Adipocyte (in vitro differentiated cells): ENCODE measurements at places on chromosomes 4 and X.

DNA sequence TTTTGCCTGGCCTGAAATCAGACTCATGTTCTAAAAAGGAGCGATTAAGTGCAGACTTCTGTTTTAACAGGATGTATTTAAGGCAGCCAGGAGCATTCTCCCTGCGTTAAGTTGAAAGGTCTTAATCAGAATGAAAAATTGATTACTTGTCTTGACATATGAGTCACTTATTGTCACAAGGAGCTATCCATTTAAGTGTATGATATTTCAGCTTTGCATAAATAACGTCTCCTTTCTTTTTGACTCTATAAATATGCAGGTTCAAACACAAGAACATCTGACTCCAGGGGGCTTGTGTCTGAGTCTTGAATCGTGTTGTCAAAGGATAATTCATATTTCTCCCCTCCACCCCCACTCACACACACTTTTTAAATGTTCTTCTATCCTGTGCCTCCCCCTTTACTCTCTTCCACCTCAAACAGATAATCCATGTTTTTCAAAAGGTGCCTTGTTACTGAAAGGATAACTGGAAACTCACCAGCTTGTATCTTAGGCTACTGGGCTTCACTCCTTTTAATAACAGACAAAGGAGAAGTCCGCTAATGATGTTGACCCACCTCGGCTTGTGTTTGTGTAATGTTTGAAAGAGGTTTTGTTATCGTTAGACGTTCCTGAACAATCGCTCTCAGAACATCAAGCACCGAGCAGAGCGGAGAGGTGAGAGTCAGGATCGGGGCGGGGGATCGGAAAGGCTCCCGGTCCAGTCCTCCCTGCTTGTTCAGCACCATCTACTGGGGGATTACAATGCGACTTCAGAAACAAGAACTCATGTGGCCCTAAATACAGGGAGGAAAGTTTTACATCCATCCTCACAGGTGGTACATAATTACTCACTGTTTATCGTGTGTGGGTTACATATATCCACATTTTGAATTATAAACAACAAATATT lies 107.5 kb upstream of the RPL34 start:
- peak; percentile 64 for DNase-seq

DNA sequence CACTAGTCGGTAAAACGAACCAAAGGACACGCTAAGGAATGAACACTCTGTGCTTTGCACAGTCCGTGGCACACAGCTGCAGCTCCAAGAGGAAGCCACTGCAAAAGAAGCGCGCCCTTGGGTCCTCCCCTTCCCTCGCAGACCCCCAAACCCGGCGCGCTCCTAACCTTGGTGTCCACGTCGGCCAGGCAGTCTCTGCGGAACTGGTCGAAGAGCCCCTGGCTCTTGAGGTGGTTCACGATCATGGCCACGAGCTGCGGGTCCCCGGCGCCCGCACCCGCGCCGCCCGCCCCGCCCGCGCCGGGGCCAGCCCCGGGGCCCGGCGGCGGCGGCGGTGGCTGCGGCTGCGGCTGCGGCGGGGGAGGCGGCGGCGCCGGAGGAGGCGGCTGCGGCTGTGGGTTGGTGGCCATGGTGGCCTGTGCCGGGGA lies 333 bp downstream of the BOD1L1 start:
- no peak for DNase-seq

- DNase-seq: no peak
Measured at GRCh38 chr4:114385195-114385985, 213.2 kb upstream of the UGT8 start.

GRCh38 chr4:182971702-182972101 lies 54.5 kb upstream of the DCTD start:
- no peak for DNase-seq

DNA sequence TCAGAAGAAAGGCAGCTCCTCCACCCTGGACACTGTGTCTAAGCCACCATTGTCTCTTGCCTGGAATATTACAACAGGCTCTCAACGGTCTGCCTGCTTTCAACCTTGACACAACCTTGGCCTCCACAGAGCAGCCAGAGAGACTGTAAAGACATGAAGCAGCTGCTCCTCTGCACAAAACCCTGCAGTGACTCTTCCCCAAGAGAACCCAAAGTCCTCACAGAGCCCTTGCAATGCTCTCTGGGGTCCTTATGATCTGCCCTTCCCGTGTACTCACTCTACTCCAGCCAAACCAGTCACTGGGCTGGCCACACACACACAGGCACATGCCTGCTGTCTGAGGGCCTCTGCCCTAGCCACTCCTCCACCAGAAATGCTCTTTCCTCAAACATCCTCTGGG lies 75.9 kb upstream of the CPEB2 start:
- DNase-seq: no peak

GRCh38 chr4:140637836-140638235 lies 69.1 kb upstream of the UCP1 start:
- peak; percentile 31 for DNase-seq

GRCh38 chrX:18899796-18900380 lies 84.0 kb downstream of the PHKA2 start:
- DNase-seq: peak; percentile 12

DNA sequence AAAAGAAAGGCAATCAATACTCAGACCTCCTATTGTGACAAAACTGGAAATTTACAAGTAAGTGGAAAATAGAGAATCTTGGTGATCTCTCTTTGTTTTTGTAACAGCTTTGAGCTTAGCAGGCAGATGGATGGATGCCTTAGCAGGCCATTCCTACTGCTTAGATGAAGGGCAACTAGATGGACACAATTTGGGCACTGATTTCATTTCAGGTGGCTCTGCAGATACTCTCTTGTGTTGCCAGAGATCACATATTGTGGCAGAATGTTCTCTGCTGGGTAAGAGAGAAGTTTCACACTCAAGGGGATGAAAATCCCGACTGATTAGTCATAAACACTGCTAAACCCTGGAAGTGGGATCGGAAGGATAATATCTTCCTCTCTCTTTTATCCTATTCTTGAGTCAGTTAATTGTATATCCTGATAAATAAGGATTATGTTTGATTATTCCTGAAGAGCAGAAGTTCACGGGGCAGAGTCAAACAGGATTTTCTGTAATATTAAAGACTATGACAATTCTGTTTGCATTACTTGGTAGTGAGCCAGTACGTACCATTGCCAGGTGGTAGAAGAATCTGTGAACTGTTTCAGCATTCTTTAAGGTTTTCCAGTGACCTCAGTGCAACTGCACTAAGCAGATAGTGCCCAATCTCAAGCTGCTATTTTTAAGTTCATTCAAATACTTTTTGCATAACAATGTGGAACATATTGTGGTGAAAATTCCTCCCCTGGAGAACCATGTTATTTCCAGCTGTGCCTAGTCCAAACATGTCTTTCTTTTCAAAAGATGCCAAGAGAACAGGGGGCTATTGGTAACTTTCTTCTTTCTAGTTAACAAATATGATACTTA lies 974.3 kb downstream of the FSTL5 start:
- no peak for DNase-seq

GRCh38 chr4:188023682-188024081 lies 28.1 kb downstream of the ZFP42 start:
- no peak for DNase-seq

GRCh38 chr4:66186095-66186494 lies 515.8 kb upstream of the EPHA5 start:
- no peak for DNase-seq

GRCh38 chr4:141871086-141871770 lies 234.8 kb downstream of the IL15 start:
- DNase-seq: peak; percentile 14

DNA sequence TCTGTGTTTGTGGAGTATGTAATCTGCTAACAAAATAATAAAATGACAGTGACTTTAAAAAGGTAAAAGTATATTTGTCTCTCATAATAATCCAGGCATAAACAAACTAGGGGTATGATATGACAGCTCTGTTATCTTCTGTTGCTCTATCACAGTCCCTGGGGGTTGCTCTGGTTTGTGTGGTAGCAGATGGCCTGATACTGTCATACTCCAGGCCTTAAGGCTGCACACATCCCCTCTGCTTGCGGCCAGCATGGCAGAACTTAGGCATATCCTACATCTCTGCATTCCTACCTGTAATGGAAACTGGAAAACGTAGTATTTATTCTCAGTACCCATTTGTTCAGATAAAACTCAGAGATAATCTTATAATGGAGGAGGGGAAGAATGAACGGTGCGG lies 117.9 kb upstream of the HAND2 start:
- no peak for DNase-seq

GRCh38 chrX:123871309-123871708 lies 11.5 kb downstream of the XIAP start:
- no peak for DNase-seq

DNA sequence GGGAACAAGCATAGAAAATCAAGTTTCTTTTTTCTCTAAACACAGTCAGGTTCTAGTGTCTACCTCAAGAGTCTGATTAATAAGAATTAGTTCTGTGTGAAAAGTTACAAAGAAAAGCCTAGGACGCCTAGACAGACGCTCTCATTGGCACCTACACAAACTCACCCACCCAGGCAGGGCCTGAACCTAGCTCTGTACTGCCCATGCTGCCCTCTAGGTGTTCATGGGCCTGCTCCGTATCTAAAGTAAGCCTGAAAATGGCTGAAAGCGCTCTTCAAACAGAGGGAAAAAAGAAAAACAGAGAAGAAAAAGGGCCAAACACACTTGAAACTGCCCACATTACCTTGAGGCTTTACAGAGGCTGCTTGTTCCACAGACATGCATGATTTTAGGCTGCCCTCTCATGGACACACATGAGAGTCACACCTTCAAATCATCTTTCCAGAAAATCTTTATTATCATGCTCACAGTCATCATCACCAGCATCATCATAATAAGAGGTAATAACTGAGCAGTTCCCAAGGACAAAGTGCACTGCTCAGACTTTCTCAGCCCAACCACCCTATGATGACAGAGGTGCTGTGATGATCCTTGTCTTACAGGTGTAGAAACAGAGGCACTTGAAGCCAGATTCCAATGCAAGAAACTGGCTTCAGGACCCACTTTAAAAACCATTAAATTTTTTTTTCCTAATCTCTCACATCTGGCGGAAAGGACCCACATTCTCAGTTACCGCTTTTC lies 49.6 kb downstream of the MAP7D2 start:
- DNase-seq: peak; percentile 57

GRCh38 chr4:38455092-38455862 lies 208.7 kb upstream of the KLF3 start:
- peak; percentile 3 for DNase-seq

GRCh38 chrX:128436397-128437103 lies 384.3 kb upstream of the ACTRT1 start:
- DNase-seq: no peak

- DNase-seq: no peak
Measured at GRCh38 chr4:4254666-4255065, 6.6 kb upstream of the TMEM128 start.

- peak; percentile 32 for DNase-seq
Measured at GRCh38 chr4:31667686-31668085, 947.5 kb downstream of the PCDH7 start.

DNA sequence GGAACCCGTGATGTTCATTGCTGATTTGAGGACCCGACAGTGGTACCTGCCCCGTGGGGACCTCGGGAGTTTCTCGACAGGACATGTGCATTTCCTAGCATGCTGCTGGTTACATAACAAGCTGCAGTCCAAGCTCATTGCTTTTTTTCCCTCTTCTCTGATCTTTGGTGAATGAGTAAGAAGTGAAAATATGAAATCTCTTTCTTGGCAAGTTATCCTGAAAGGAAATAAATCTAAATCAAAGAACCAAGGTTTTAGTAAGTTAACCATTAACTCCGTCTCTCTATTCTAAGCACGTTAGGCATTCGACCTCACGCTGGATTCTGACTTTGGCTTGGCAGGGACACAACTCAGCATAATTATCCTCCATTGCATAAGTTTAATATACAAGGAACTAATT lies 86.6 kb downstream of the STK32B start:
- no peak for DNase-seq

DNA sequence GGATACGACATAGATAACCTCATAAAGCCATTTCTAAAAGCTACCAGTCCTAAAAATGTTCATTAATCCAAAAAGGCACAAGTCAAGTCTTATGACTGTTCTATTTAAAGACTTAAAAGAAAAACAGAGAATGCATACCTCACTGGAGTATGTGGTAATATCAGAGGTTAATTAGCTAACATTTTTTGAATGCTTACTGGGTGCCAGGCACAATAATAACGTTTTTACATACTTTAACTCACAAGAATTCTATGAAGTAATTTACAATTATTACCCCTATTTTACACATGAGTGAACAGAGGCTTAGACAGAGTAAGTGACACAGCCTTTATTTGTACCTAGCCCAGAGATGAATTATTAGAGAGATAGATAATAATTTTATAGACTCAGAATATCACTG lies 207.5 kb downstream of the PDGFC start:
- peak; percentile 44 for DNase-seq

DNA sequence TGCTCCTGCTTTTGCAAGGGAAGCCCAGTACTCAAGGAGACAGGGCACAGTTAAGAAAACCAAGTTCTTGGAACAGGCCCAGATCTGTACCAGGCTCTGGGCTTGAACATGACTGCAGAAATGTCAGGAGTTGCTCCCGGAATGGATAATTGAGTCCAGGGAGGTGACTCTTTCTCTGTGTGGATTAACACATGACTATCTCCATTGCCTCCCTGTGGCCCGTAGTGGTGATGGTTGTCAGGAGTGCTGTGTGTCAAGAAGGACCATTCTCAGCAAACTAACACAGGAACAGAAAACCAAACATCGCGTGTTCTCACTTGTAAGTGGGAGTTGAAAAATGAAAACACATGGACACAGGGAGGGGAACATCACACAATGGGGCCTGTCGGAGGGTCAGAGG lies 39.9 kb downstream of the CCKAR start:
- no peak for DNase-seq

DNA sequence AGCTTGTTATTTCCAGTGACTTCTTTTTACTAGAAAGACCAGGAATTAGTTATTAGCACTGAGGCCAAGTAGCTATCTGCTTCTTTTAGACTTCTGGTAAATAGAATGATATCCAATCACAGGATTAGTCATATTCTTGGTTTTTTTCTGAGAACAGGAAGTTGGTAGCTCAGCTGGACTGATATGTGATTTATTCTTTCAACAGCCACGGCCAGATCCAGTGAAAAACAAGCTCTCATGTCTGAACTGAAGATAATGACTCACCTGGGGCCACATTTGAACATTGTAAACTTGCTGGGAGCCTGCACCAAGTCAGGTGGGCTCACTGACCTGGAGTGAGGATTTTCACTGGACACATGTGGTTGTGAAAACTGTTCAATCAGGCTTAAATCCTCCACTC lies 48.6 kb downstream of the PDGFRA start:
- peak; percentile 49 for DNase-seq

DNA sequence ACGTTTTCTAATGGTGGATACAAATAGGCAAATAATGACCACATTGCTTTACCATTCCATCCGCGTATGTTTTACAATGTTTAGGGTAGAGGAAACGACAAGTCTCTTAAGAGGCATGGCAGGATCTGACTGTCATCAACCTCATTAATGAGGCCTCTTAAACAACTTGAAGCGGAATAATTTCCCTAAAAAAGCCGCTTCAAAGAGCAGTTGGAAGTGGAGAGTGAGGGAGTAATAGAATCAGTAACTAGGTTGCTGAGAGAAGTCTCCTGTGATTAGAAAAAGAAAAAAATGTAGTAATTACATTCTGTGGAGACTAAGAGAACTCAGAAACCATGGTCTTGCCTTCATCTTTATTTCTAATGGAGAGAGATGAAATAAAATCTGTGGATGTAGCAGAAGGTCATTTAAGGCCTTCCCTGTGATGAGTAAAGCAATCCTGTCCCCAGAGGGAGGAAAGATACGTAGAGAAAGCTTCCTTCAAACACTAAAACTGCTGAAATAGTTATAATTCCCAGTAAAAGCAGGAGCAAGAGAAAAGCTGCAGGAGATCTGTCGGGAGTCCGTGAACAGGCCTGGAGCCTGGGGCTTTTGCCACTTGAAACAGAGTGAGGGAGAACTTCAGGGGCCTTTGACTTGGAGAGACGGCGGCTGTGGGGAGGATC lies 11.1 kb upstream of the SEPSECS start:
- no peak for DNase-seq

- no peak for DNase-seq
Measured at GRCh38 chrX:124769166-124769565, 422.8 kb downstream of the SH2D1A start.
